Spleen (tissue), 13 donors: ENCODE measurements at places on chromosomes 5 and 9.

DNA sequence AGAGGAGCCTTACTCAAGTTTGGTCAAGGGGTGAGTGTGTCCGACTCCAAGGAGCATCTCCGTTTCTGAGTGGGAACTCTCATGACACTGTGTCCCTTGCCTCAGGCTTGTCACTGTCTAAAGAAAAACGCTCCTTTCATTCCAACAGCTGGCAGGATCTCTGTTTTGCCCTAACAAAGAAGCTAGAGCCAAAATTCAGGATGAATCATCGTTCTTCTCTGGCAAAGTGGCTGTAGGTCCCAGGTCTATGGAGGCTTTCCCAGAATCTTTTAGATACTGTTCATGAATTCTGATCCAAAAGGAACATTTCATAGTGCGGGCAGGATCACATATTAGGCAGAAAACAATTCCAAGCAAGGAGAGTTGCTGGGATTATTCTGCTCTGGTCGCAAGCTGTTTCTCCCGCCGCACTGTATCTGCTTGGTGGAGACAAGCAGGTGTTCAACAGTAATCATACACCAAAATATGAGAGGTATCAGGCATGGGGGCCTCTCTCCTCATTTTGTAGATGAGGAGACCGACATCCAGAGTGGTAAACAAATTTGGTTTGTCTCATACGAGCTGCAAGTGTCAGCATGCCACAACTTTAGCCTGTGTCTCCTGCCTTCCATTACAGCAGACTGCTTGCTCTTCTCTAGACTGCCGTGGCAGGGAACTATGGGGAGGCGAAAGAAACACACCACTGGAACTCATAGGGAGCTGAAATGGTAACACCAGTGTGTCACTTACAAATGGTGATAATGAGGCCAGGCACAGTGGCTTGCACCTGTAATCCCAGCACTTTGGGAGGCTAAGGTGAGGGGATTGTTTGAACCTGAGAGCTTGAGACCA, 72.6 kb downstream of the ENTREP1 start:
- DNase-seq: no peak

- no peak for DNase-seq
These were observed 542 bp downstream of the FKBP15 start for GRCh38 chr9:113220467-113221002.

GRCh38 chr5:4258170-4258569, 662.5 kb downstream of the IRX1 start:
- DNase-seq: no peak

DNA sequence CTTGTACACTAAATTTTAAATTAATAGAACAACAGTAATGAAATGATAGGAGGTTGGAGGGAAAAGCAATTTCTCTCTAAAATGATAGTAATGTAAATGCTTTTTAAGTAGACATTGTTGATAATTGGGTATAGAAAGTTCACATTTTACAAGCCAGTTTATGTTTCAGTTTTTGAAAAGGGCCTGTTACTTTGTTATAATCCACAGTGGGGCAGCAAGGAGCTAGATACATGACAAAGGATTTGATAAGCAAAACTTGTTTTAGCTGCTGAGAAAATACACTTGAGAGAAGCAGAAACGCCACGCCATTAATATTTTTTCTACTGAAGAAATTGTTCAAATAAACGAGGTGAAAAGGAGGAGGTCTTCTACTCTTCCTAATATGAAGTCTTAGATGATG, 30.2 kb downstream of the SREK1 start:
- DNase-seq: no peak

GRCh38 chr5:9067154-9067553, 478.7 kb downstream of the SEMA5A start:
- DNase-seq: no peak

DNA sequence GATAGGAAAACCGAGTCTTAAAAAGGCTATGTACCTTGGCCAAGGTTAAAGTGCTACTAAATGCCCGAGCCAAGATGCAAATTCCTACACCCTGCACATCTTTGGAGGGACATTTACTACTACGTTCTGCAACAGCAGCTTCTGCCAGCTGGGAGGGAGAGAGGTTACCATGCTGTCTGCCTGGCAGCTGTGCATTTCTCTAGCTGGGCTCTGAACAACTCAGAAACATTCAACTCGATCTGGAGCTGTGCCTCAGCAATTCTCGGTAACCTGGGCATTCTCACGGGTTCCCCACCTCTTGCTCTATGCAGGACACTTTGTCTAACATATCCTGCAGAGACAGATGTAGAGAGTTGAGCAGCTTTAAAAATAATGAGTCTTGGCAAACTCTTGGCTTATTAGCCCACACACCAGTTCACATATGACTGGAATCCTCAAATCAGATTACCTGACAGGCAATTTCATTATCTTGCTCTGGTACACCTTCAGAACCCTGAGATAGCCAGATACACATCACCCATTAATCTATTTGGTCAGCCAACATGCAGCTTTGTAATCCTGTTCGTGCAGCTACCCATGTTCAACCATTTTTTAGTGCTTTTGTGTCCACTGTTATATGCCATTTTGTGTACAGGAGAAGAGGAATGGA, 115.8 kb downstream of the EFNA5 start:
- no peak for DNase-seq

GRCh38 chr9:71929791-71930440, 18.5 kb downstream of the C9orf85 start:
- no peak for DNase-seq

DNA sequence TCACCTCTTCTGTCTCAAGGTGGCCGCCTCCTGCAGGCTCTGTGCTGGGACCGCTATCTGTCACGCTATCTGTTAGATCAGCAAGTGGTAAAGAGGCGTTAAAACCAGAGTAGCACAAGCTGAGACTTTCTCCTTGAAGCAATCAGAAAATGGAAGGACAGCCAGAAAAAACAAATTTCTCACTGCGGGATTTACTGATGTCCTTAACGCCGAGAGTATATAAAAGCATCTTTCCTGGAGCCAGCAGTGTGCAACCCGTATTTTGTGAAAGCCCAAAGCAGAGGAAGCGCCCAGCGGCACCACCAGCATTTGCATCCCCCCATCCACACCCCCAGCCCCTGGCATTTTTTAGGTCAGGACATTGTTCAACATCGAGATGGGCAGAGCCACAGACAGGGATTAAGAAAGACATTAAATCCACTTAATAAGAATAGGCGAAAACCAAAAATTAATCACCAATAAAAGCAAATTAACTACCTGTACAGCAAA, 48.6 kb downstream of the DUSP1 start:
- DNase-seq: no peak
